ENCODE measurements at places on chromosomes 5 and 9.

DNA sequence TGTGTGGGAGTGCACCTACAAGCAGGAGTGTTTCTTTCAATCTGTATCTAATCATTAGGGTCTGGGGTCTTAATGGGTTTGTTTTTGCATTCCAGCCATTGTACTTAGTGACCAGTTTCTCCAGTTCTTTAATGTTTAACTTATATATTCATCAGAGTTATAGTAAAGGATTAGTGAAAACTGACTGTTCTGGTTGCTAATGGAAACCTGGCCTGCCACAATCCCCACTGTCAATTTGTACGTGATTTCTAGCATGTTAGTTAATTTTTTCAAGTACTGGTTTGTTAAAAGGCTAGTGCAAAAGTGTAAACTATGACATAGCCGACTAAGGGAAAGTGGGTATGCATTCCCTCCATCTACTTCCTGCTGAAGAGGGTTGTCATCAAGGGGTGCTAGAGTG, 276.1 kb downstream of the HTR1A start:
- DNase-seq, result no peak

GRCh38 chr9:14424289-14424688, 110.3 kb upstream of the NFIB start:
- DNase-seq, result no peak

GRCh38 chr9:89138463-89139390, 39.9 kb downstream of the SHC3 start:
- no peak for DNase-seq

DNA sequence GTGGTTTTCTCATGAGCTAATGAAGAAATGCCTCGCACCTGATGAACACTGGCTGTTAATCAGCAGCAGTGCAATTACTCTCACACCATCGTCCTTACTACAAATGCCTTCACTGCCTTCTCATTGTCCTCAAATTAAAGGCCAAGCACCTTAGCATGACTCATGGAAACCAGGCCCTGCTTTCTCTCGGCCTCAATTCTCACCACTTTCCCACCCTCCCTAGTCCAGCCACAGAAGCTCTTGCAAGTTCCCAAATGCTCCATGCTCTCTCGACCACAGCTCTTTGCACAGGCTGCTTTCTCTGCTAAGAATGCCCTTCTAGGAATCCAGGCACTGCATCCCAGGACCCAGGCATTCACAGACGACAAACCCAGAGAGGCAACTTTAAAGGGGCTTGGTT, 94.6 kb upstream of the KLF4 start:
- no peak for DNase-seq

DNA sequence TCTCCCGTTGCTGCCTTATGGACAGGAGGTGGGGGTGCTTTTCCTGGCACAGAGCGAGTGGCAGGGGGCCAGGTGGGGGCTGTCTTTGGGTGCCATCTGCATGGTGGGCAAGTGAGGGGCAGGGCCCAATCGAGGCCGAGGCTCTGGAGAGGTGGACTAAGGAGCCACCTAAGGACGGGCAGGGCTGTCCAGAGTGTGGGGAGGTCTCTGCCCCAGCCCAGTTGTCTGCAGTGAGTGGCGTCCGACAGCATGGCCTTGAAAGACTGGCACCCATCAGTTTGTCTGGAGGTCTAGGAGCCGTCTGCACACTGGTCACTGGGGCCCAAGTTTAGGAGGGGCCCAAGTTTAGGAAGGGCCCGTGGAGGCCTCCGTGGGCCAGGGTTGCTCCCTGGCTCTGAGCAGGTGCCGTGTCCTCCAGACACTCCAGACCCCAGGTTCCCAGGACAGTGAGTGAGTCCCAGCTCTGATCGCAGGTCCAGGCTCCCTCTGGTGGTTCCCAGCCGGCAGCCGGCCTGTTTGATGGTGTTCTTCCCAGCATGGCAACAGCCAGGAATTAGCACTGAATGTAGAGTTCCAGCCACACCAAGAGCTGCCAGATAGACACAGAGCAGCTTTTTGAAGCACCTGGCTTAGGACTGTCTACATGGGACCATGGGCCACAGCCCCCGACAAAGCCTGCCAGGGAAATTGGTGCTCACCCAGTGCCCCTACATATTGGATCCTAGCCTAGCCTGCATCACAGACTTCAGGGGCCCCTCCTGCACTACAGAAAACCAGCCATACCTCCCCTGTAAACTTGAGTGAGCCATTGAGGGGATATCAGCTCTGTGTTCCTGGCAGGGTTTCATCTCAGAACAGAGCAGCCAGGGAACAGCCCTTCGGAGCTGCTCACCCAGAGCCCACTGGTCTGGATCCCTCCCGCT, 120.9 kb downstream of the WNK2 start:
- no peak for DNase-seq

DNA sequence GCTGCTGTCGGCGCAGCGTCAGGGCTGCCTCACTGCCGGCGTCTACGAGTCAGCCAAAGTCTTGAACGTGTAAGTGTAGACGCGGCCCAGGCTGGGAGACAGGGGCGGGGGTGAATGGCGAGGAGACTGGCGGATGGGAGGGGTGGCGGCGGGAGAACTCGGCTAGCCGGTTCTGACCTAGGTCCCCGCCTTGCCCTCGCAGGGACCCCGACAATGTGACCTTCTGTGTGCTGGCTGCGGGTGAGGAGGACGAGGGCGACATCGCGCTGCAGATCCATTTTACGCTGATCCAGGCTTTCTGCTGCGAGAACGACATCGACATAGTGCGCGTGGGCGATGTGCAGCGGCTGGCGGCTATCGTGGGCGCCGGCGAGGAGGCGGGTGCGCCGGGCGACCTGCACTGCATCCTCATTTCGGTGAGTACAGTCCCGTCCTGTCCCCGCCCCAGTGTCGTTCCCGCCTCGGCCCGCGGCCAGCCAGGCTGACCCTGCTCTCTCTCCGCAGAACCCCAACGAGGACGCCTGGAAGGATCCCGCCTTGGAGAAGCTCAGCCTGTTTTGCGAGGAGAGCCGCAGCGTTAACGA, 745 bp downstream of the GADD45G start:
- no peak for DNase-seq

- no peak for DNase-seq
Measured at GRCh38 chr5:103487822-103488493, 74.6 kb downstream of the NUDT12 start.
